Naive B cell (primary cell): ENCODE measurements at places on chromosomes 3 and 15.
A peak's percentile ranks its signal among the peaks of the same experiment; 100 is the strongest.

DNA sequence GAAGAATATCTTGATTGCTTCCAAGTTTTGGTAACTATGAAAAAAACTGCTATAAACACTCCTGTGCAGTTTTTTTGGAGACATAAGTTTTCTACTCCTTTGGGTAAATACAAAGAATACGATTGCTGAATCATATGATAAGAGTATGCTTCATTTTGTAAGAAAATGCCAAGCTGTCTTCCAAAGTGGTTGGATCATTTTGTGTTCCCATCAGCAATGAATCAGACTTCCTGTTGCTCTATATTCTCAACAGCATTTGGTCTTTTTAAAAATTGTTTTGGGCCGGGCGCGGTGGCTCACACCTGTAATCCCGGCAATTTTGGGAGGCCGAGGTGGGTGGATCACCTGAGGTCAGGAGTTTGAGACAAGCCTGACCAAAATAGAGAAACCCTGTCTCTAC lies 14.5 kb downstream of the BTD start:
- no peak for DNase-seq

- DNase-seq: no peak
Observed at GRCh38 chr15:73948396-73948795, 22.1 kb downstream of the LOXL1 start.

- no peak for DNase-seq
Observed at GRCh38 chr3:112793326-112794081, 53.2 kb downstream of the CD200R1L start.

DNA sequence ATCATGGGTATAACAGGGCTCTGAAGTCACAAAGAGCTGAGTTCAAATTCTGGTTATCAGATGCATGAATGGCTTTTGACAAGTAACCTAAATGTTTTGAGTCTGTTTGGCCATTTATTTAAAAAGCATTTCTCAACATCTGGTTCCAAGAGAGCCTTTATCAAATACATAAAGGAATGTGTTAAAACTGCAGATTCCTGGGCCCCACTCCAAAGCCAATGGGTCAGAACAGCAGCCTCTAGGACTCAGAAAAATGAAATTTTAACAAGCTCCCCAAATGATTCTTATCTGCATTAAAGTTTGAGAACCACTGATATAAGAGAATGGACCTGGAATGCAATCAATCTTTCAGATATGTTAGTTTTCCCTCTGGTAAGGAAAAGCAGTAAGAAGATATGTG lies 3.4 kb downstream of the B4GALT4 start:
- DNase-seq: no peak

DNA sequence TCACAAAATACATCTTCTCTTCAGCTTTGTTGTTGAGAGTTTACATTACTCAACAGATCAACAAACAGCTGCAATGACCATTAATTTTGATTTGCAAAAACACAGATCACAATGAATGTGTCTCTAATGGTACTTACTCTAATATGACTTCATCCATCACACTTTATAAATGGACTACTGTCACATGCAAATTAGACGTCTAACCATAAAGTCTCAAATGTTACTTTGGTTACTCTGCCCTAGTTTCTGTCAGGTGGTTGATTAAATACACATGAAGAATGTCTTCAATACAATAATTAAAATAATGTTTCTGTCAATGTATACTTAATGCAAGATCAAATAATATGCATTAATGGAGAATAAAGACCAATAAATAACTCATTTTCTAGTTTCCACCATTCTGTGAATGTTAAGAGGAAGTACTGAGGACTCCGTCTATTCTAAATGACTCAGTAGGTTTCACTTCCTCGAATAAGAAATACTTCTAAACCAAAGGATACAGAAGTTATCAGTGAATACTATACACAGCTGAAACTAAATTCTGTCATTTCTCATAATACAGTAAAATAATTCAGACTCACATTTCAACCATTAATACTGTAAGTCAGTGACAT lies 145.8 kb downstream of the CBLB start:
- peak; percentile 68 for DNase-seq

GRCh38 chr3:171801738-171802589 lies 8.3 kb downstream of the PLD1 start:
- no peak for DNase-seq

- DNase-seq: no peak
Observed at GRCh38 chr3:56725175-56725574, 42.1 kb upstream of the TASOR start.

DNA sequence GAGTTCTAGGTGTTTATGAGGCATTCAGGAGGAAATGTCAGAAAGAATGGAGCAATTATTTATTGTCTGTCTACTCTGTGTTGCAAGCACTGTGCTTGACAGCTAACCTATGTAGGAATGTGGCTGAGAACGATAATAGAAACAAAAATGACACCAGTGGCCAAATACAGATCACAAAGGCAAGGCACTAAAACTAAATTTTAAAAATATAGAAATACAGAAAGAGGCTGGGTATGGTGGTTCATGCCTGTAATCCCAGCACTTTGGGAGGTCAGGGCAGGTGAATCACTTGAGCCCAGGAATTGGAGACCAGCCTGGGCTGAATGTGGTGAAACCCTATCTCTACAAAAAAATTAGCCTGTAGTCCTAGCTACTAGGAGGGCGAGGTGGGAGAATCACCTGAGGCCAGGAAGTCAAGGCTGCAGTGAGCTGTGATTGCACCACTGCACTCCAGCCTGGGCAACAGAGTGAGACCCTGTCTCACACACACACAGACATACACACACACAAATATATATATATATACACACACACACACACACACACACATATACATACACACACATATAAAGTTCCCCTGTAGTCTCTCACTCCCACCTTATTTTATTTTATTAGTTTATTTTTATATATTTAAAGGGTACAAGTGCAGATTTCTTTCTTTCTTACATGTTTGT lies 6.0 kb downstream of the PRKCI start:
- no peak for DNase-seq
